ENCODE measurements at places on chromosomes 6 and 20.

DNA sequence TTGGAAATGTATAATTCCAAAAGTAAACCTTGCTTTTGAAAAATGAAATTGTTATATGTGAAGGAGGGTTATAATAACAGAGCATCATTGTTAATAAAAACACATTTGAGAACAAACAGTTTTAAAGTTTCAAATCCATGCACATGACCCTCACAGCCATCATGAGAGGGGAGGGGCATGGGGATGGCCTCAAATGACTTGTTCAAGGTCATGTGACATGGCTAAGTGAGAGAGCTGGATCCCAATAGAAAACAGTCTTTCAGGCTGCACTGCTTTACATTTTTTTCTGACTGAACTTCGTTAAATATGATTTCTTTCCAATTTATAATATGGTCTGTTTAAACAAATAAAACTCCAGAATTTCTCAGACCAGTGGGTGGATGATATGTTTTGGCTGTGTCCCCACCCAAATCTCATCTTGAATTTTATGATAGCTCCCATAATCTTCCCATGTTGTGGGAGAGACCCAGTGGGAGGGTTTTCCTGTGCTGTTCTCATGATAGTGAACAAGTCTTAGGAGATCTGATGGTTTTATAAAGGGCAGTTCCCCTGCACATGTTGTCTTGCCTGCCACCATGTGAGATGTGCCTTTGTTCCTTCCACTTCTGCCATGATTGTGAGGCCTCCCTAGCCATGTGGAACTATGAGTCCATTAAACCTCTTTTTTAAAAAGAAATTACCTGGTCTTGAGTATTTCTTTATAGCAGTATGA is 66.0 kb downstream of the DTD1 start:
- no peak for DNase-seq

GRCh38 chr20:2869381-2869780 is 3.9 kb upstream of the PTPRA start:
- DNase-seq = no peak

- no peak for DNase-seq
Measured at GRCh38 chr20:53826597-53827291, 233.1 kb upstream of the ZNF217 start.

- DNase-seq = no peak
Measured at GRCh38 chr20:34316196-34316814, 13.2 kb upstream of the AHCY start.

- DNase-seq = no peak
Measured at GRCh38 chr6:69813508-69813907, 16.7 kb upstream of the LMBRD1 start.

DNA sequence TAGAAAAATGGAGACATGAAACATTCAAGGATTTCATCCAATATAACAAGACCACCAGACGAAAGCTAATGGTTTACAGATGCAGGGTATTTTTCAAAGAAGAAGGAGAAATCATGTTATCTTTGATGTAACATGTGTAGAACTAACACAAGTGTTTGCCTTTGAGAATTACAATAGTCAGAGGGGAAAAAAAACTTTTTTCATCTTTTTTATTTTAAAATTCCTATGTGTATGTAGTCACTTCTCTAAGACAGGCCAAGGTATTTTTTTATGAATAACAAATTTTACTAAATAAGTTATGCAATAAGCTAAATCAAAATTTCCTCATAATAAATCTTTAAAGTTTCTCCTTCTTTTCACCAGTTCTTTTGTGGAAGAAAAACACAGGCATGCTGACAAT is 161.4 kb downstream of the PDE7B start:
- DNase-seq = no peak

DNA sequence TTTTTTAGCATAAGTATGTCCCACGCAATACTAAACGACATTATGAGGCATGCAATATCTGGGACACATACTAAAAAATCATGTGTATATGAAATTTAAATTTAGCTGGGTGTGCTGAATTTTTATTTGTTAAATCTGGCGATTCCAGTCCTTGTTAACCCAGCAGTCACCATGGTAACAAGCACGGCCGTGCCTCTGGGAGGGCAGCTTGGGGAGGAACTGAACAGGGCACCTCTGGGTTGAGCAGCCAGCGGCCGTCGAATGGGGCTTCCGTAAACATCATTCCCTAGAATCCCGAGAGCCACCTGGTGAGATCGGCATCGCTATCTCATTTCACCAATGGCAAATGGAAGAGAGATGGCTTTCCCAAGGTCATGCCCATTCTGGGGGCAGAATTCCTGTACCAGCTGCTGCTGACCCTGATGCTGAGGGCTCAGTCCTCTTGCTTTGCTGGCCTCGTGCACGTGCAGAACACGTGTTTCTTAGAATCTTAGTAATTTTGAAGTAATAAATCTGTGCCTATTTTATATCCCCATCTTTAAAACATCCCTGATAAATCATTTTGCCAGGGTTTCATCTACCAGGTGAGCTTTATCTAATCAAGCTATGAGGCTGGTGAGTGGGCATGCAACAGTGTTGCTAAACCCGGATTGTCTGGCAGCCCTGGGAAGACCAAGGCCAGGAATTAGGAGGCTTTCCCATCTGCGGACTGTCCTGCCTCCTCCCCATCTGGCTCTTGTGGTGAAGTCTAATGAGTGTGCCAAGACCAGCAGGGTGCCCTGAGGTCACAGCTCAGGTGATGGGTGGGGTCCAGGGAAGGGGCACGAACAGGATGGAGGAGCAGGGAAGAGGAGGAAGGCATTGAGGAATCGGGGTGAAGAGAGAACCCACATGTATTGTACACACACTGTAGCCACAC is 85.1 kb downstream of the AGPAT4 start:
- DNase-seq = no peak

DNA sequence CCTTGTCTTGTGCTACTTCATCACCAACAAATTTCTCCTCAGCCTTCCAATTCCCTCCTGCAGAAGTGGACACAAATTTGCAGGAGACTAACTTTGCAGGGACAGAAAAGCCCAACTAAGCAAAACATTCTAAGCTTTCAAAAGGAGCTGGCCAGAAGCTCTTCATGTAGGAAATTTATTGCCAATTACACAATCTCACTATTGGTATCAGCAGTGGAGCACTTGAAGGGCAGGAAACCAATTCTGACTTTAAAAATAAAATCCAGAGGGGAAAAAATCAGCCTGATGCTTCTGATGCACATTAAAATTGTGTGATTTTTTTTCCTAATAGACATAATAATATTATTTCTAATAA is 193.3 kb downstream of the LY86 start:
- no peak for DNase-seq

GRCh38 chr20:44186201-44186600 is 787 bp downstream of the JPH2 start:
- no peak for DNase-seq

DNA sequence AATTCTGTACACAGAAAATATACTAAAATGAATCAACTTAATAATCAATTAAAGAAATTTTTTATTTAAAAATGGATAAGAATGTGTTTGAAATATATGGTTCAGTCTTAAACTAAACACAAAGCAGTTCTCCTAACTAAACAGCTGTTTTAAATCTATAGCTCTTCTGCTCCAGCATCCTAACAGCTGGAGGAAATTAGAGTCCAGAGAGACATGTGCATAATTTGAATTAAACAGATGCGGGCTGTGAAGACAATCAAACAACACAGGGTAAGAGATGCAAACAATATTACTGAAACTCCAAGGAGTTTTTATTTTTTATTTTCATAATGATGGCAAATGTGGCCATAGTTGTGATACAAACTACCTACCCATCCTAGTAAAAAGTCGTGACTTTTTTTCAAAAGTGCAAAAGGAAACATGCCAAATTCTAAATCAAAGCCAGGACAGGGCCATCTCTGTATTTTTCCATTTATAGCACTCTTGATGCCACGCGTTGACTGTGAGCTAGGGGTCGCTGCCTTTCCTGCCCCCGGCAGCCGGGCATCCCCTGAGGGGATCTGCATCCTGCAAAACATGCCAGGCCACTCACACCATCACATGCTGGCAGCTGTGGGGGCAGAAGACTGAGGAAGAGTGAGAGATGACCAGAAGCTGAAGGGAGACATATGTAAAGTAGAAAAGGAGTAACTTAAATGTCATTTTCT is 310.6 kb downstream of the PRKN start:
- no peak for DNase-seq

- DNase-seq = no peak
Measured at GRCh38 chr20:32752458-32753250, 9.4 kb upstream of the COMMD7 start.

DNA sequence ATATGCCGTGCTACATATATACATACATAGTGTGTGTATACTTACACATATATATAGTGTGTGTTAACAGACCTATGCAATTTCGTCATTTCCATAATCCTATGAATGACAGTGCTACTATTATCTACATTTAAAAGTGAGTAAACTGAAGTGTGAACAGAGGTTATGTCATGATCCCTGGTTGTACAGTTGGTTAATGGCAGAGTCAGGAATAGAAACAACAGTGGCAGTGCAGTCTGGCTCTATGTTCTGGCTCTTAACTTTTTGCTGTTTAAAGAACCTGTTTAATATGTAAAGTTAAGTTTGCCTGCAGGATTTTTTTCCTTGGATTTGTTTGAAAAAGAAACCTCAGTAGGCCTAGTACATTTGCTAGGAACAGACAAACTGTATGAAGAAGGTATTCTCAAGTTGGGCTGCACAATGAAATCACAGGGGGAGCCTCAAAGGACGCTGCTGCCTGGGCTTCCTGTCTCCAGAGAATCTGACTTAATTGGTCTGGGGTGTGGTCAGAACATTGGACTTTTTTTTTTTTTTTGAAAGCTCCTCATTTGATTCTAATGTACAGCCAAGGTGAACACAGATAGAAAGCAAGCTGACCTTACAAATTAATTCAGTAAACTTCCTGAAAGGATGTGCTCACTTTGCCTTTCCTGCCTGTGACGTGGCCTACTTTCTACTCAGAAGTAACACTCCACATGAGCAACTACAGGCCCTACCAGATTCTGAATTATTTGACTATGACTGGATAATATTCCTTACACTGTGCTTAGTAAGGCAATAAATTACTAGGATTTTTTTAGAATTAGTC is 29.4 kb downstream of the PLCB1 start:
- DNase-seq = no peak

GRCh38 chr6:115891111-115891669 is 169.5 kb downstream of the FRK start:
- DNase-seq = peak; percentile 12

- no peak for DNase-seq
Measured at GRCh38 chr6:31128093-31128676, 7.9 kb upstream of the CDSN start.

GRCh38 chr20:44566018-44566417 is 16.4 kb upstream of the PKIG start:
- DNase-seq = no peak

DNA sequence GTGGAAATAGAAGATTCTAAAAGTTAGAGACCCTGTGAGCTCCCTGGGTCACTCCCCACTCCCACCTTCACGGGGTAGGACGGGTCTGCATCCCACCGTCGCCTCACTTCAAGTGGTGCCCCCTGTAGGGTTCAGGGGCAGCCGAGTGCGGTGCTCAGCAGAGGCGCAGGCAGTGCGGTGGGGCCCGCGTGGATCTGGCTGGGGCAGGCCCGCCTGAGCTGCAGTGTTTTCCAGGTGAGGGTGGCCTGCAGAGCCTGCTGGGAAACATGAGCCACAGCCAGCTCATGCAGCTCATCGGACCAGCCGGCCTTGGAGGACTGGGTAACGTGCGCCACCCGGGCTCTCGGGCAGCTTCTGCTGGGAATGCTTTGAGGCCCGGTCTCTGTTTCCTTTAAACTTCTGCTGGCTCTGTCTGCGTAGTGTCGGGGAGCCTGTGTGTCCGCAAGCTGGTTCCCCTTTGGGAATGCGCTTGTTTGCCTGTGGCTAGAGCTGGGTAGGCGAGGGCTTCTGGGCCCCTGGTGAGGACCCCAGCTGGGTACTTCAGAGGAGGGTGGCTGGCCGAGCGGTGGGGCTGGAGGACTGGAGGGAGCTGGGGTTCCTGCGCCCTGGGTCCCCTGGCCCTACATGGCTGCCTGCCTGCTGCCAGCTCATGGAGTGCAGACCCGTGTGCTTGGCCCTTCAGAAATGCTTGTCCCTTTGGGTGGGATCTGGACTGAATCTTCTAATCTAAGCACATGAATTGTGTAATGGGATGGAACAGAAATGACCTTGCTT is 3.8 kb downstream of the ADRM1 start:
- DNase-seq = no peak

GRCh38 chr6:90893400-90893799 is 306.5 kb upstream of the MAP3K7 start:
- DNase-seq = no peak

GRCh38 chr6:55918639-55919038 is 43.2 kb upstream of the BMP5 start:
- no peak for DNase-seq

- no peak for DNase-seq
Measured at GRCh38 chr20:10636326-10636818, 37.4 kb downstream of the JAG1 start.

- no peak for DNase-seq
Measured at GRCh38 chr6:121691126-121691551, 255.7 kb downstream of the GJA1 start.

DNA sequence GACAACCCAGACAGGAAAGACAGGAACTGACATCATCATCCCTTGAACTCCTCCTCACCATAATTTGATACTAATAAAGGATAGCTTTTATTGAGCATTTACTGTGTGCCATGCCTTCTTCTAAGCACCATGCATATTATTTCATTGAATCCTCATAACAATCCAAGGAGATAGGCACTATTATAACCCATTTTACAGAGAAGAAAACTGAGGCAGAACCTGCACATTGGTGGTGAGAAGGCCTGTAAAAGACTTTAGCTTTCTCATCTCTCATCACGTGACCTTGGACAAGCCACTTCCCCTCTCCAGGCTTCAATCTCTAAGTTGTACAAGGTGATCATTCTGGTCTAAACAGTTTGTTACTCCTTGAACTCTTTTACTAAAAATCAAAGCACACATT is 34.5 kb upstream of the PREX1 start:
- no peak for DNase-seq

GRCh38 chr20:63136296-63136695 is 79.6 kb downstream of the YTHDF1 start:
- no peak for DNase-seq

DNA sequence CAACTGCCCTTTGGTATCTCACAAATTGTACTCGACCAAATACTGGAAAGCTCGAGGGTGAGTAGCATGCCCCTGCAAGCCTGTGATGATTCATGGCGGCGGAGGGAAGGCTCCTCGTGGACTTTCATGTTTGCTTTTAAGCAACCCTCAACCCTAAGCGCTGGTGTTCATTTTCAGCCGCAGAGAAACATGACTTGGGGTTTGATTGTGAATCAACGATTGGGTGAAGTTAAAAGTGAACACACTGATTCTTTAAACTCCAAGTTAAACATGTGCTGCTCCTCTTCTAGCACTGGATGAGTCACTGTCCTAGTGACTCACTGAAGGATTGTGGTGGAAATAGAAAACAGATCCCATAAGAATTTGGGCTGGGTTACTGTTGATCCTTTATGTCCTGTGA is 8.3 kb downstream of the CD109 start:
- DNase-seq = peak; percentile 94

Data from HFF-Myc (cell line).